ENCODE measurements at places on chromosomes 13 and 19.

- no peak for DNase-seq
Measured at GRCh38 chr13:109408591-109409382, 377.6 kb downstream of the IRS2 start.

GRCh38 chr13:48154671-48155070 is 59.8 kb upstream of the MED4 start:
- DNase-seq = no peak

GRCh38 chr13:31351376-31351775 is 151.6 kb downstream of the B3GLCT start:
- no peak for DNase-seq

GRCh38 chr19:37813340-37813739 is 34.0 kb upstream of the ZNF573 start:
- DNase-seq = no peak

DNA sequence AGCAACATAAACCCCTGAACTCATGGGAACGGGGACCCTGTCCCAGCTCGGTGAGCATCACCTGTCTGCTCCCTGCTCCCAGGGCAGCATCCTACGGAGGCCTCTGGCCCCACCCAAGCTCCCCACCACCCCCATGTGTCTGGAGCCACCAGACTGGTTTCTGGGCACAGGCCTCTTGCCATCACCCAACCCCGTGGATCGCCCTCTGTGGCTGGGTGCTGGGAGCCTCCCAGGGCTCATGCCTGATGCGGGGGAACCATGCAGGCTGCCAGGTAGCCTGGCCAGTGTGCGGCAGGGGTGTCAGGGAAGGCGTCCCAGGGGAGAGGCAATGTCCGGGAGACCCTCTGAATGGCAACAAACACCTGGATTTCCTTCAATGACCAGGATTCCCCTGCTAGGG is 2.7 kb downstream of the MICOS13 start:
- DNase-seq = no peak

GRCh38 chr13:32125221-32125689 is 93.7 kb downstream of the FRY start:
- no peak for DNase-seq

GRCh38 chr19:55353803-55354697 is 469 bp downstream of the COX6B2 start:
- peak; percentile 68 for DNase-seq

DNA sequence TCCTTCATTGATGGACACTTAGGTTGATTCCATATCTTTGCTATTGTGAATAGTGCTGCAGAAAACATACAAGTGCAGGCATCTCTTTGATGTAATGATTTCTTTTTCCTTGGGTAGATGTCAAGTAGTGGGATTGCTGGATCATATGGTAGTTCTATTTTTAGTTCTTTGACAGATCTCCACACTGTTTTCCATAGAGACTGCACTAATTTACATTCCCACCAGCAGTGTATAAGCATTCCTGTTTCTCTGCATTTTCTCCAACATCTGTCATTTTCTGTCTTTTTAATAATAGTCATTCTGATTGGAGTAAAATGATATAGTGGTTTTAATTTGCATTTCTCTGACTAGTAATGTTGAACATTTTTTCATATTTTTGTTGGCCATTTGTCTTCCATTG is 116.7 kb downstream of the LMO7 start:
- no peak for DNase-seq

- DNase-seq = no peak
Measured at GRCh38 chr19:1847684-1848398, 442 bp downstream of the REXO1 start.

DNA sequence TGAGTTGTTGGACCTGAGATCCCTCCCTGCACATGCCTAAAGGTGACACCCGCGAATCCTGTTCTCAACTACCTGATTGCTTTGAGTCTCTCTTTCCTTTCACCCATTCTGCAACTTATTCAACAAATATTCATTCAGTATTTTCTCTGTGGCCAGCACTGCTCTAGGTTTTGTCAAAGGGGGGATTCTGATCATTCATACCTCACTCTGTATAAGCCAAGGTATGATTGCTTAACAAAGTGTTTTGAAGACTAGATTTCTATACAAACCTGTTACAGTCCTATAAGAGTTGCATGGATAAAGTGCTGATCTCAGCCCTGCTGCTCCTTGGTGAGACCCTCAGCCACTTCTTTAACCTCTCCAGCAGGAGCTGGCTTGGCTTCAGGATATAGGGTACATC is 409.7 kb downstream of the KCNRG start:
- no peak for DNase-seq

DNA sequence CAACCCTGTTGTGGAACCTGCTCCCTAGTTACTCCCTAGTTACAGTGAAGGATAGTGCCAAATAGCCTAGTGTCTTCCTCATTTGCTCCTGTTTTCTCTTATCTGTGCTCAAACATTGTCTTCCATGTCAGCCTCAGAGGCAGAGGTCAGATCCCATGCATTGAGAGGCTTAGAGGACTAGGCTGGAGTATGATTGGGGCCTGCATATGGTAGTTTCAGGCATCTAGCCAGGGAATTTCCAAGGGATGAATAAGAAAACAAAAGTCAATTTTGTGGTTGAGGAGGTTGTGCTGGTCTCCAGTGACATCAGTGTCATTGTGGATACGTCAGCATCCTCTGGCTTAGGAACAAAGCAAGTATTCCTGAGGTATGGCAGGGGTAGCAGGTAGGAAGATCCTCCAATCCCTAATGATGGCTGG is 9.4 kb downstream of the ZNF546 start:
- DNase-seq = no peak

DNA sequence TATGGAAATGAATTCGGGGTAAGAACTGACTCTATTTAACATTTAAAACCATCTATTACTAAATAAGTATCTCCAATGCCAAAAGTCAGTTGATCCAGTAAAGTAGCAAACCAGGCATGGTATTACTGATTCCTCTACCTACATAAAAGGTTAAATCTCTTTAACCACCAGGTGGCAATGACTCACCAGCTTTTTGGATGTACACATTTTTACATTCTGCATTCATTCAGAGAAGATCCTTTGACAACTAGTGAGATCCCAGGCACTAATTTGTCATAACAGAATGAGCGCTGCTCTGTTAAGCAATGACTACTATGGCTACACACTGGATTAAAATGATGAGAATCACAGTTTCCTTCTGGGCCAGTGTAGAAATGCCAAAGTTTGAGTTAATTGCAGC is 329.8 kb upstream of the GPC6 start:
- no peak for DNase-seq

GRCh38 chr13:66014771-66015170 is 1215.4 kb downstream of the PCDH9 start:
- DNase-seq = no peak

DNA sequence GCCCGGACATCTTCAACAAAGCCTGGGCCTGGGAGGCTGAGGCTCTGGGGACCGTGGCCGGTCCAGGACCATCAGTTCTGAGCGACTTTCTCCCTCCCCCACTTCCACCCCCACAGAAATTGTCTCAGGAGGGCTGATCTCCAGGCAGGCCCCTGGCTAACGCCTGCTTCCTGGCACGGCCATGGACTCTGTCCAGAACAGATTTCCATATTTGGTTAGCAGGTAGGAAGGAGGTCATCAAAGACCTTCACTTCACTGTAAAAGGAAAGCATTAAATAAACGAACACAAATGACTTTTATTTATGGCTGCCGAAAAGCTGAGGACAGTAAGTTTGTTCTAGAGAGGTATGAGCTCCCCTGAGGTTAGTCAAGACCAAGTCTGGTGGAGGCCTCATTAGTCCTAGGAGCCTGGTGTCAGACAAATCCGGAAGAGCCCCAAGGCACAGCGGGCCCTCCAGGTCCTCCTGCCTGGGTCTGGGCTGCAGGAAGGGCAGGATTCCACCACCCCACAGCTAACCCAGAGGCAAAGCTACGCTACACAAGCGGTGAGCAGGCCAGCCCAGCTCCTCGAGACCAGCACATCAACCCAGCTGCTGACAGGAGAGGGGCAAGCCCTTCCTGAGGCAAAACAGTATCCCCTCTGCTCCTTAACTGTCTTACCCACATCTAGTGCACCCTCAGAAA is 4.6 kb upstream of the PLPP2 start:
- DNase-seq = no peak

GRCh38 chr13:61045251-61045650 is 370.4 kb downstream of the PCDH20 start:
- no peak for DNase-seq

GRCh38 chr19:6807291-6807690 is 34.8 kb downstream of the VAV1 start:
- no peak for DNase-seq

DNA sequence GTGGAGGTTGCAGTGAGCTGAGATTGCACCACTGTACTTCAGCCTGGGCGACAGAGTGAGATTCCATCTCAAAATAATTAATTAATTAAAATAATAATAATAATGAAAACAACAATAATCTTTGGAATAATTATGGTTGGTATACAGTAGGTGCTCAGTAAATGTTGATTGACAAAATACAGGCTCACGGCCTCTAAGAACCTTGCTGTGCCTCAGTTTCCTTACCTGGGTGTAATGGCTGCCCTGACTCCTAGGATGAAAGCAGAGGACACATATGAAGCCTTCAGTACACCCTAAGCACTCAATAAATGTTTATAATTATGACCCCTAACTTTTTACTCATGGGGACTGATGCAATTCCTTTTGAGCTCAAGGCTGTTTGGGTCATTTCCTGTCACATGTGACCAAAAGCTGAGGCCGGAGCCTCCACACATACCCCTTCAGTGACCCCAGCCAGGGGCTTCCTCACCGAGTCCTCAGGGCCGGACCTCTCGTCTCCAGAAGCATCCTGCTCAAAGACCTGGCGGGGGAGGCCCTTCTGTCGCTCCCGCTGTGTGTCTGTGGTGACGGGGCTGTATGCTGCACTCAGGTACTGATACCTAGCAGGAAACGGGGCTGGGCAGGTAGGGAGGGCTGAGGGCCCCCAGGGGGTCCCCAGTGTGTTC is 10.5 kb downstream of the DOCK6 start:
- DNase-seq = no peak

GRCh38 chr19:2949939-2950285 is 5.1 kb upstream of the ZNF77 start:
- DNase-seq = no peak

- DNase-seq = no peak
Measured at GRCh38 chr13:111390522-111391270, 70.3 kb downstream of the TEX29 start.

DNA sequence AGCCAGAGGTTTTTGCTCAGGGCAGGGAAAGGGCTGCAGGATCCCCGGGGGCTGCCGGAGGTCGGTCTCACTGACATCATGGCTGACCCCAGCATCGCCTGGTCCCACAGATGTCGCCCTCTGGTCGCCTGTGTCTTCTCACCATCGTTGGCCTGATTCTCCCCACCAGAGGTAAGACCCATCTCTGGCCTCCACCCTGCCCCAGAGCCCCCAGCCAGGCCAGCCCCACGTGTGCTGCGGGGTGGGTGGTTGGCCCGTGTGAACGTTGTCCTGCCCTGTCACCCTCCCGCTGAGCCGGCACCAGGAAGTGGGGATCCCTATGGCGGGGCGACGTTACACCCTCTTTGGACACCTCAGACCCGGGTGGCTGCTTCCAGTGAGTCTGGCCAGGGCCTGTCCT is 906 bp downstream of the FXYD5 start:
- peak; percentile 48 for DNase-seq

- no peak for DNase-seq
Measured at GRCh38 chr13:45751885-45752284, 49.8 kb downstream of the CBY2 start.

- no peak for DNase-seq
Measured at GRCh38 chr13:113400621-113401451, 36.9 kb upstream of the GRTP1 start.

GRCh38 chr19:19425170-19425875 is 19.8 kb downstream of the GATAD2A start:
- no peak for DNase-seq

GRCh38 chr13:20945952-20946383 is 43.4 kb upstream of the XPO4 start:
- peak; percentile 16 for DNase-seq

DNA sequence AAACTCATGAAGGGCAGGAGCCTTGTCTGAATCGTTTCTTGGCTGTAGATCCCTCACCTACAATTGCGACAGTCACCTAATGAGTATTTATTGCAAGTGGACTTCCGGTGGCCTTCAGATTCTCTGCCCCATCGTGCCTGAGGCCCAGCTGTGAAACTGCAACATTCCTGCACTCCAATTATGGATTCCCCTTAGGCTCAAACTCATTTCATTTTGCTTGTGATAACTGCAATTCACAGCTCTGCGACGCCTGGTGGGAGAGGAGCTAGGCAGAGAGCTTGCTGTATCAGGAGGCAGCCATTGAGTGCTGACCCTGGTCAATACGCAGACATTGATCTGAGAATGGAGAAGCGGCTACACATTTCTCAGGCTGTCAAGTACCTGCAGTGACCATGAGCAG is 59.0 kb downstream of the CCDC70 start:
- no peak for DNase-seq

- DNase-seq = no peak
Measured at GRCh38 chr19:33329736-33330135, 27.4 kb upstream of the CEBPA start.

DNA sequence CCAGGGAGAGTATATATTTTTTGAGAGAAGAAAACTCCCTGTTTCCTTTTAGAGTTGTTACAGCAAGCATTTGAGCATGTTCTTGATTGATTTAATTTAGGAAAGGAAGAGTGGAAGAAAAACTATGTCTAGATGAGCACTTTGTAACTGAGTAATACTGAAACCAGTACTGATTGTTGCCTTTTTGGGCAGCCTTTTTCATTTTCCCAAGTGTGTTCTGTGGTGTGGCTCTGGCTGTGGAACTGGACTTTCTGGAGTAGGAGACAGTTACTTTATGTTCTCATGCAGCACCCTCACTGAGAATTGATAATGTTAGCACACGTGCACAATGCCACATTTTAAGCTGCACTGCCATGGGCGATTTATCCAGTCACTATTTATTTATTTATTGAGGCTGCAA is 211.5 kb downstream of the LMO7 start:
- DNase-seq = no peak

- no peak for DNase-seq
Measured at GRCh38 chr13:32905864-32906180, 110.4 kb upstream of the KL start.

DNA sequence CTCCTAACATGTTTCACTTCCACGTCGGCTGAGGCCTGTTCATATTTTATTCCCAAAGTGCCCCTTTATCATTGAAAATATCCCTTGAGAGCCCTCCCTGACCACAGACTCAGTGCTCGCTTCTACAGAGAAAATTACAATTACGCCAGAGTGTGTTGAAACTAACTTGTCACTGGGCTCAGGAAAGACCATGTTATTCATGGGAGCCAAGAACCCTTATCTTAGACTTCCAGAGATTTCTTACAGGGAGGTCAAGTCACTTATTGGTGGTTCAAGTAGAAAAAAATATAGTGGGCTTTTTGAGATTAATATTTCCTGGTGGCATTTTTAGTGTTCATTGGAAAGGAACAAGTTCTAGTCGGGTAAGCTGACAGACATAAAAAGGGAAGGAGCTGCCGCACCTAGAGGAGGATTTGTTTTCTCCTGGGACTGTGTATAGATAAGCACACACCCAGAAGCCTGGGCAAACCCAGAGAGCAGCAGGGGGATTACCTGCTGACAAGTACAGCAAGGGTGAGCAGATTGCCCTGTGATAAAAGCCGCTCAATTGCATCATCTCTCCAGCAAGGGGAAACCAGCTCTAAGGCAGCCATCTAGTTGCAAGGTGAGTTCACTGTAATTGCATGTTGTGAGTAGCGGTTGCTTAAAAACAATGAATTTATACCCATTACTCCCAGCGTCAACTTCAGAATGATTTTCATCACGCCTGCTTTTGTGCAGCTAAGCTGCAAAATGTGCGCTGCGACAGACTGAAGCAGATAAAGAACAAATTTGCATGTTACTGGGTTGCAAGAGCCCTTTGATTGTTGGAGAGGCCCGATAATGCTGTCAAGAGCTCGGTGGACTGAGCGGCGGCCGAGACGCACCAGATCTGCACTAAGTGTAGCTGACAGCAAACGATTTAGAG is 46.2 kb downstream of the DCT start:
- DNase-seq = no peak
